ENCODE measurements at places on chromosomes 3 and 15. TPM values are rescaled to one million over a fixed set of nuclear protein-coding genes. Genes with fewer than 3 reads are reported as not detected.

The SLC12A8 gene
- 26.6 TPM for total RNA-seq

The KIF7 gene
- 2.9 TPM for total RNA-seq

The WNT7A gene
- not detected for total RNA-seq

The A4GNT gene
- not detected for total RNA-seq

The SLC2A2 gene
- total RNA-seq: not detected

The IQCF5 gene
- total RNA-seq: not detected

The CLDN1 gene
- 0.59 TPM for total RNA-seq

The IGDCC3 gene
- total RNA-seq: not detected

The DENND4A gene
- 11.1 TPM for total RNA-seq

The ARHGEF26 gene
- 3.3 TPM for total RNA-seq

The SLC9C1 gene
- total RNA-seq: not detected

The REC114 gene
- total RNA-seq: not detected

The KIF15 gene
- 41.2 TPM for total RNA-seq

The PCYT1A gene
- total RNA-seq: 81.6 TPM
